Activated CD4-positive, alpha-beta T cell treated with anti-CD3 and anti-CD28 coated beads, Interleukin-2, amount 50 U/mL, for 1 hour (primary cell): ENCODE measurements at places on chromosomes 13 and 19.

- no peak for DNase-seq
Measured at GRCh38 chr13:28532388-28533124, 37.6 kb upstream of the FLT1 start.

GRCh38 chr13:32206097-32206740 is 108.9 kb downstream of the ZAR1L start:
- DNase-seq, result no peak

- no peak for DNase-seq
Measured at GRCh38 chr13:93559718-93560117, 333.1 kb downstream of the GPC6 start.

GRCh38 chr13:44244288-44244687 is 129.3 kb upstream of the SERP2 start:
- no peak for DNase-seq

DNA sequence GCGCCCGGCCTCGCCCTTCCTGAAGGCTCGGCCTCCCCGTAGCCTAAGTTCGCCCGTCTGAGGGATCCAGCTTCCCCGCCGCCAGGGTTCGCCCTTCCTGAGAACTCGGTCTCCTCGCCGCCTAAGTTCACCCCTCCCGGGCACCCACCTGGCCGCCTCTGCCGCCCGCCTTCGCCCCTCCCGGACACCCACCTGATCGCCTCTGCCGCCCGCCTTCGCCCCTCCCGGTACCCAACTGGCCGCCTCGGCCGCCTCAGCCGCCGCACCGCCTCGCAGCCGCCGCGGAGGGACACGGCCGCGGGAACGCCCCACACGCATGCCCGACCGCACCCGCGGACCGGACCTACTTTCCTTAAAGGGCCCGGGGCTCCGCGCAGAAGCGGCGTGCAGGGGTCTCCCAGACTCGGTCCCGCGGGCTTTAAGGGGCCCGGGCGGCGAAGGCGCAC is at the start of gene MOB3A:
Gene MOB3A, minus strand, starts transcription at position 293 of the 446 bp plus-strand sequence. CDS start 17,766 bp downstream, outside the sequence.
- peak; percentile 82 for DNase-seq
